ENCODE measurements at places on chromosomes 2 and 18.

DNA sequence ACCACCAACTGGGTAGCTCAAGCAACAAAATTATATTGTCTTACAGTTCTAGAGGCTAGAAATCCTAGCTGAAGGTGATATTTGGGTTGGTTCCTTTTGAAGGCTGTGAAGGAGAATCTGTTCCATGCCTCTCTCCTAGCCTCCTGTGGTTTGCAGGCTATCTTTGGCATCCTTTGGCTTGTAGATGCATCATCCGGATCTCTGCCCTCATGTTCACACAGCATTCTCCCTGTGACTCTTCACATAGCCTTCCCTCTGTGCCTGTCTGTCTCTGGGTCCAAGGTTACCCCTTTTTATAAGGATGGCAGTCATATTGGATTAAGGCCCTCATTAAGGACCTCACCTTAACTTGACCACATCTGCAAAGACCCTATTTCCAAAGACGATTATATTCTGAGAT is 78.6 kb upstream of the MAP3K20 start:
- no peak for DNase-seq

DNA sequence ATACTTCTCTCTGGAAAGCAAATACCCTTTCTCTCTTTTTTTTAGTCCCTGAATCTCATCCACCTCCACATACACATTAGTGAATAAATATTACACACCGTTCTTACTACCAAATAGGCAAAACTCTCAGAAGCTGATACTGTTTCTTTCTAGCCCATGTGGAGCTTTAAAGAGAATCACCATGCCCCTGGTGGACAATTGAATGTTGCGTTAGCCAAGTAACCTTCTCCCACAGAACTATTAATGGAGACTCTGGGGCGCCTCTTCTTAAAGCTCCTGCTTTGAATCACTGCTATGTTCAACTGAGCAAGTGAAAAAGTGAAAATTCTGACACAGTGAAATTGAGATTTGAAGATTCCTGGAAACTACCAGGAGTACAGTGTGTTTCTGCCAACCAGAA is 522.8 kb upstream of the CDH7 start:
- DNase-seq = no peak

GRCh38 chr2:48738806-48739205 is 16.7 kb downstream of the LHCGR start:
- DNase-seq = no peak

- no peak for DNase-seq
These were observed 71.5 kb downstream of the EMX1 start for GRCh38 chr2:72988726-72989273.

- no peak for DNase-seq
These were observed 476 bp downstream of the MSTN start for GRCh38 chr2:190062053-190062452.

DNA sequence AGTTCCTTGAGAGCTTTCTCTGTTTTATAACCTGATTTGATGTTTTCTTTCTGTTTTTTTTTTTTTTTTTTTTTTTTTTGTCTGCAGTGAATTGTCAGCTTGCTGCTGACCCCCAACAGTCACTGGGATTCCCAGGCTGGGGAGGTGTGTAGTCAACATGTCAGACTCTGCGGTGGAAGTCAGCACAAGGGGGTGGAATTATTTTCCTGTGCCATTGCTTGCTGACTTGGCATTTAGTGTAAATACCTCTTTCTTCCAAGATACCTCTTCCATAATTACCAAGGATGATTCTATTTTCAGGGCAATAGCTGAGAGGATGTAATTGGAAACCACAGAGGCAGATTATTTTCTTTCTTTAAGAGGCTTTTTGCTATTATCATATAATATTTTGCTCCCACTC is 266.3 kb downstream of the CCDC85A start:
- no peak for DNase-seq

DNA sequence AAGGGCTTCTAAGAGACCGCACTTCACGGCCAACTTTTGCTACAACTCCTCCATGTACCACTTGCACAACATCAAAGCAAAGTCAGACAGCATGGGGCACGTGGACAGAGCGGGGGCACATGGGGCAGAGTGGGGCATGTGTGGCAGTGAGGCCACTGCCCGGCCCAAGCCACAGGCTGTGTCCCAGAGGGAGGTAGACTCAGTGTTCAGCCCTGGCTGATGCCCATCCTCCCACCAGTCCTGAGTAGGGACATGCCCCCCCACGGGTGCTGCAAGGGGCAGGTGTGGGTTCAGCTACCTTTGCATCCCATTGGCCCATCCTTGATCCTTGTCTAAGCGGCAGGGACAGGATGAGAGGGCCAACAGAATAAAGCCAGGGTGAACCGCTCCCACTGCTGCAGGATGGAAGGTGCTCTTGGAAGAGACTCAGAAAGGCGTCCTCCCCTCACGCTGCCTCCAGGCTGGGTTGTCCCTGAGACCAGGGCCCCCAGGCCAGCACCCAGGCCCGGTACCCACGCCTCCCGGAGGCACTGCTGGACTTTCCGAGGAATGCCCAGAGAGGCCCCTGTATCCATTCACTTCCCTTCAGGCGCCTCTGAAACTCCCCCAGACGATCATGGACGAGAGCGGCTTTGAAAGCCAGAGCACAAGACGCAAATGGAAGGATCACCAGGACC is 218.2 kb downstream of the NDUFA10 start:
- DNase-seq = no peak

DNA sequence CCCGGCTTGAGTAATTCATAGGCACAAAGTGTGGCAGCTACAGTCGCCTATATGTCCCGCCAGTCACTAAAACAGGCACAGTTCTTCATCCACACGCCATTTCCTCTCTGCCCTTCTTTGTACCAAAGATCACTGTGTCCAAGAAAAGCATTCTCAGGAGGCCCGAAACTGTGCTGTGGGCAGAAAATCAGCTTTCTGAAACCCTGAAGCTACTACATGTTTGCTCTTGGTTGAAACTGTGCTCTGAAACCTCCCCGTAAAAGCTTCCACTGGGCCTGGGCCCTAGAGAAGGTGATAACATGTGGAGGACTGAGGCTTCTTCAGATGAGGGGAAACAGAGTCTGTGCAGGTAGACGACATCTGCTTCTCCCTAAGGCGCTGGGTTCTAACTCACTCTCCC is 75.6 kb upstream of the ID2 start:
- no peak for DNase-seq

DNA sequence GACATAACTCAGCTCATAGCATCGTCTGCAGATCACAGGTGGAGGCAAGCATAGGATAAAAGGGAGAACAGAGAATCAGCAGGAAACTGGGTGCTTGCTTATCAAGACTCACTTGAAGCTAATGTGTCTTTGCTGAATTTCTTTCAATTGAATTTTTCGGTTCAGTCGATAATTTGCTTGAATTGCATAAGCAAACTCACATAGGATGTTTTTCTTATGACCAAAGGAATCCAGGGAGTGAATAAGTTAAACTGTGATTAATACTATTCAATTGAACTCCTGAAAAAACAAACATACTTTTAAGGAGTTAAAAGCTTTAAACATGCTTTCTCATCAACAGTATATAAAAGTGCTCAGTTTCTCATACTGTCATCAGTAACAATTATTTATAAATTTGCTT is 707.1 kb upstream of the ACVR2A start:
- no peak for DNase-seq

DNA sequence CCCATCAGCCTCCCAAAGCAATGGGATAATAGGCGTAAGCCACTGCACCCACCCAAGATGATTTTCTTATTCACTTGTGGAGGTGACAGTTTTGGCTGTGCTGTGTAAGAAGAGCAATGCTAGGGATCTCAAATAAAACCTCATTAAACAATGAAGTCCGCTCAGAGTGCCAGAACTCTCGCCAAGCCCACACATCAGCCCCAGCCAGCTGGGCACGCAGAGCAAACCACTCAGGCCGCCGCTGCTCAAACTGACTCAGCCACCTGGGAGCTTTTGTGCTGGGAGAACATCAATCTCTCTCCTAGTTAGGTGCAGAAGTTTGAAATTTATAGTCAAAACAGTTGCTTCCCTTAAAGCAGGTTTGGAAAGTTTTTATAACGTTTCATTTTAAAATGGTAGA is 47.6 kb downstream of the RNF152 start:
- DNase-seq = peak; percentile 43

DNA sequence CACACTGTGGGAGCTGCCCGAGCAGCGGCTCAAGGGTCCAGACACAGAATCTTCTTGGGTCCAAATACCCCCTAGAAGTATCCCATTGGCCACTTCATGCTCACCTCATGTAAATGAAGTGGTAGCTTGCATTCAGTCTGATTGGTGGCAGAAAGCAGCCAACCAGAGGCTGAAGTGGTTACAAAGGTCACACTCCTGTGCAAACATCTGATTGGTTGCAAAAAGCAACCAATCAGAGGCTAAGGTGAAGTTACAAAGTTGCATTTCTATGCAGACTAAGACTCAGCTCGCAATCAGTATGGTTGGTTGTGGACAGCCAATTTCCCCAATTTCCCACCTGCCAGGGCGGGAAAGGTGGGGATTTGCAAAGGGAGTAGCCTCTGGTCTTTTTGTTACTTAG is 94.3 kb downstream of the DGKD start:
- no peak for DNase-seq

DNA sequence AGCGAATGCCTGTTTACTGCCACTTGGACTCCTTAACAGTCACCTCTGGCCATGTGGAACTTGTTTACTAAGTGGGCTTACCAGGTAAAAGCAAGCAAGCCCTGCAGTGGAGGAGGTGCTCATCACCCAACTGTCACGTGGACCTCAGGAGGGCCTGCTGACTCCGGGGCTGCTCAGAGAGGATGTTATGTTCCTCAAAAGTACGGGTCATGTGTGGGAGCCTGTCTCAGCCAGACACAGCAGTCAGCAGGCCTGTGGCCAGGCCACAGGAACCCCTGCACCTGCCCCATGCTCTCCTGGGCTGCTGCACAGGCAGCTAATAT is 36.2 kb downstream of the AMER3 start:
- no peak for DNase-seq

DNA sequence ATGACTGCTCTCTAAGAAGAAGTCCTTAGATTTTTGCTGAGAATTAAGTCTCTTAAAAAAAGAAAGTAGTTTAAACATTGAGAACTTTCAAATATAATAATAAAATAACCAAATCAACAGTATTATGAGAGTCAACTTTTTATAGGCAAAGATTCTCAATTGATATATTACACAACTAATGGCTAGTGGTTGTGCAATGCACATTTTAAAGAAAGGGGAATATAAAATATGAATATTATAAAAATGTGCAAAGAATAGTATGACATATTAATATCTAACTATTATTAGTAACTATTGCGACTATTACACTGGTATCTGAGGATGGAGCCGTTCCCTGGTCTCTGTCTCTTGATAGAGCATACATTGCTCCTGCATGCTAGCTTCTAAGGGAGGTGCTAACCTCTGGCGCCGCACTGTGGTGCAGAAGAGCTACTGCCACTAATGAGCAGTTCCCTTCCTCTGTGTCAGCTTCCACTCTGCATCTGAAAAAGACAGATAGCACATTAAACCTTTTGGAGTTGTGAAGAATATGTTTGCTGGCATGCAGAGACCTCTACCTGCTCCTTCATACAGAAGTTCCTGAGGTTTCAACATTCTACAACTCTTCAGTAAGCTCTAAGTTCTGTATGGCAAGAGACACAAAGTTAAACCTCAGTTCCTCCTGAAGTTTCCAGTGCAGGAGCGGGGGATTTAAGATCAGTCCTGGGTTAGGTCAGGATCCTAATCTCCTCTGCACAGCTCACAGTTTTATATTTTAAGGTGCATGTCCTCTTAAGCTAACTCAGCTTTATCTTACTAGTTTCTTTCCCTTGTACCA is 3.5 kb upstream of the SLC9A2 start:
- DNase-seq = peak; percentile 46

- DNase-seq = no peak
These were observed 286.2 kb downstream of the CYP26B1 start for GRCh38 chr2:71861186-71862160.

DNA sequence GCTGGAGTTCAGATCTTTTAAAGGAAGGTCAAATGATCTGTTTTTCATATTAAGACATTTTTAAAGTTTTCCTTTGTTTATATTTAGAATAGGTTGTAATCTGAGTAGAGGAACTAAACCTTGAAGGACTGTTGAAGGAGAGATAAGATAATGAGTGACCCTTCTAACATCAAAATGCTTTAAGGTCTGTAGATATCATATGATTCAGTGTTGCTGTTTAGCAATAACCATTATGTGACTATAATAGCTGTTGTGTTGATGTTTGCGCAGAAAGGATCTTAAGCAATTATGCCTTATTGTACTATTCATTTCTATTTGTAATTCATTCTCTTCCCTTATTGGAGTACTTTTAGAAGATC is 60.0 kb downstream of the SLC16A14 start:
- DNase-seq = no peak

- DNase-seq = peak; percentile 3
These were observed 181.7 kb upstream of the TPO start for GRCh38 chr2:1231466-1232063.

- no peak for DNase-seq
These were observed 8.7 kb upstream of the TFCP2L1 start for GRCh38 chr2:121293450-121294325.

GRCh38 chr2:12210016-12210933 is 463.8 kb downstream of the LPIN1 start:
- no peak for DNase-seq

DNA sequence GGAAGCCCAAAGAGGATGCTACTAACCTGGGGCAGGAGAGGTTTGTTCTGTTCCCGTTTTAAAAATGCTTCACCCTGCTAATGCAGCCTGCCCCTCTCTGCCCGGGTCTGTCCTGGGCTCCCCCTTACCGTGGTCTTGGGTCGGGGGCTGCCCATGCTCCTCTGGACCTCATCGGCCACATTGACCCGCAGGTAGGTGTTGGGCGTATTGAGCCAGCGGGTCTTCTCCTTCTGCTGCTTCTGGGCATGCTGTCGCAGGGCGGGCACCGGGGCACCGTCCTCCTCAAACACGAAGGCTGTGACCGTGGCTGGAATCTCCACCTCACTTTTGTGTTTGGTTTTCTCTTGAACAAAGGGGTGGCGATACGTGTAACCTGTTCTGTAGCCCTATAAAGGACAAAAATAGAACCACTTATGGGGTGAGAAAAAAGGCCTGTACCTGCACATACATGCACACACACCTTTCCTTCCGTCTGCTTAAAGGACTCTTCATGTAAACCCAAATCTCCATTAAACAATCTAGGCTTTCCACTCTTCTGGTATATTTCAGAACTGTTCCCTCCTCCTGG is 89.3 kb downstream of the ADD2 start:
- DNase-seq = no peak

GRCh38 chr2:224938651-224939182 is 103.6 kb downstream of the DOCK10 start:
- peak; percentile 49 for DNase-seq

DNA sequence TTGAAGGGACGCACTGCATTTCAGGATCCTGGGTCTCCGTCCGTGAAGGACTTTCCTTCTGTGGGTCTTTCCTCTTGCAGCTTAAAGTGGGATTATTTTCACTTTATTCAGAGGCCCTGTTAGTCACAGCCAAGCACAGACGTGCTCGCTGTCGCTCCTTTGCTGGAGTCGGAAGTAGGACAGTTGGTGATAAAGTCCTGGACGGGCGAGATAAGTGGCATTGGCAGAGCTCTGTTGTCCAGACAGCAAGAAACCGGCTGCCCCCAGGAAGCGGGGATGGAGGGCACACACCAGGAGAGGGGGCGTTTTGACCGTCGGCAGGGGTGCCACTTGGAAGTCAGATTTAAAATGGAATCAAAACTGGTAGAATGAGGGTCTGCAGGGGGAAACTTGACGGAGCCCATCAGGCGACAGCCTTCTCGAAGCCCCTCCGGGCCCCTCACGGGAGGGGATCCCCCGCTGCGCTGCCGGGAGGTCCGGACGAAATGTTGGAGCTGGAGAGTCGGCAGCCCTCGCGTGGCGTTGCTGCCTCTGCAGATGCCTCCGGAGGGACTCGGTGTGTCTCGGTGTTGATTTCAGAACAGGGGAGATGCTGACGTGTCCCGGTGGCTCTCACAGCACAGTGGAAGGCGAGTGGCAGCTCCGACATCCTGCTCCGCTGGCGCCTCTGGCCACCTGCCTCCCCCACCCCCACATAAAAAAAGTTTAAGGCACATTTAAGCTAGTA is 124.2 kb downstream of the NFATC1 start:
- no peak for DNase-seq
